ENCODE measurements at places on chromosomes 12 and 14.

DNA sequence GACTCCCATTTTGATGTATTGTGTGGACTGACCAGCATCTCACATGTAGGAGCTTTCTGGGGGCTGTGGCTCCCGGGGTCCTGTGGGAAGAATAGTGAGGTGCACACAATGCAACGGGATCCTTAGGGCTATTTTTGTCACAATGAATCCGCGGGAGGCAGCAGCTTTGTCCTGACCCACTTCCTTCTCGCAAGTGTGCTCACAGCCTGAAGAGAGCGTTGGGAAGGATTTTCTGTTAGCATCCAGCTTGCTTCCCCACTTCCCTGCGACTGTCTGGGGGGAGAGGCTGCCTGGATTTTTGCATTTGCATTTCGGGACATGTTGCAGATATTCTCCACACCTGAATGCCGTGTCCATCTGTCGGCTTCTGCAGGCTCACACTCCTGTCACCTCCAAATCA lies 31.9 kb downstream of the FZD10 start:
- no peaks in the 10 kb centered on the region for H3K27me3 ChIP-seq
- no peak overlapping the region for H3K27ac ChIP-seq
- H3K36me3 ChIP-seq: no peaks in the 10 kb centered on the region

GRCh38 chr12:132834181-132834711 lies 5.6 kb upstream of the GOLGA3 start:
- H3K36me3 ChIP-seq: peaks cover 3% of the 10 kb centered on the region
- peaks cover 38% of the 10 kb centered on the region for H3K4me1 ChIP-seq
- peak overlapping the region; percentile 57 for H3K4me3 ChIP-seq

DNA sequence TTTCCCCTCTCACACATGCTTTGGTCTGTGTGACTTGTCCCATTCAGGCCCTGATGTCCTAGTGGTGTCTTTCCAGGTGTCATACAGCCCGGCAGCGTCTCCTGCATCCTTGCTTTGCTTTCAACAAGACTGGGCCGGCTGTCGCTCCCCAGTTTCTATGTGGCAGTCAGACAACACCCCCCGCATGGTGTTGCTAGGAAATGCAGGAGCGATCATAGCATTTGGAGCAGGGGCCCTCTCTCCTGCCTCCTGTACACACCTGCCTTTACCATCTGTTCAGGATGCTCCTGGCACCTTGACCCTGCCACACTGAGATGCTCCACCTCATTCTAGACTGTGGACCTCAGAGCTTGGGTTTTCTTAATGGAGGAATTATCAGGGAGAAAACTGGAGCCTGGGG lies 29.5 kb downstream of the CACNA1C start:
- H3K4me3 ChIP-seq: no peak overlapping the region
- no peak overlapping the region for H3K27ac ChIP-seq
- no peaks in the 10 kb centered on the region for H3K36me3 ChIP-seq
- no peaks in the 10 kb centered on the region for H3K27me3 ChIP-seq
- DNase-seq: no peak

DNA sequence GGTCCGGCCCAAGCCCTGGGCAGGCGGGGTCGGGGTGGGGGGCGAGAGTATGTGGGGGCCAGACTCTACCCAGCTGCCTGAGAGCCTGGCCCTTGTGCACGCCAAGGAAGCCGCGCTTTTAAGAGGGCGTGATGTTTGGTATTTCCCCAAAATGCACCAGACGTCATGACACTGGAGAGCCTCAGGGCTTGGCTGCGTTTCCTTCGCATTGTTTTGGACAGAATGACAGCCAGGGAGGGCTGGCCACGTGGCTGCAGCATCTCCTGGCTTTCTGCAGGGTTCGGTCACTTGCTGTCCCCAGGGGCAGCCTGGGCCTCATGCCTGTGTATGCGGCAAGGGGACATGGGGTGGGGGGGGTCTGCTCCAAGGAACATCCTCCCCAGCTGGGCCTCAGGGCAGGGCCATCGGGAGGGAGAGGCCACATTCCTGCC lies 16.1 kb upstream of the NUDT14 start:
- DNase-seq: no peak
- H3K36me3 ChIP-seq: no peaks in the 10 kb centered on the region
- H3K4me1 ChIP-seq: peaks cover 28% of the 10 kb centered on the region
- H3K27me3 ChIP-seq: peaks cover 39% of the 10 kb centered on the region
- no peak overlapping the region for H3K27ac ChIP-seq

GRCh38 chr14:61503167-61503801 lies 181.9 kb downstream of the PRKCH start:
- peak overlapping the region; percentile 99 for H3K4me3 ChIP-seq
- no peaks in the 10 kb centered on the region for H3K27me3 ChIP-seq
- DNase-seq: peak; percentile 83
- H3K36me3 ChIP-seq: peaks cover 40% of the 10 kb centered on the region
- H3K27ac ChIP-seq: peak overlapping the region; percentile 97
- H3K4me1 ChIP-seq: peaks cover 100% of the 10 kb centered on the region

- DNase-seq: peak; percentile 7
- peak overlapping the region; percentile 100 for H3K4me3 ChIP-seq
- H3K27me3 ChIP-seq: no peaks in the 10 kb centered on the region
- peak overlapping the region; percentile 100 for H3K27ac ChIP-seq
- peaks cover 10% of the 10 kb centered on the region for H3K36me3 ChIP-seq
Observed at GRCh38 chr12:71840231-71840847, 780 bp downstream of the TBC1D15 start.

GRCh38 chr12:1529862-1530591 lies 64.4 kb downstream of the FBXL14 start:
- H3K4me3 ChIP-seq: peak overlapping the region; percentile 88
- DNase-seq: peak; percentile 9
- peaks cover 42% of the 10 kb centered on the region for H3K4me1 ChIP-seq
- H3K27ac ChIP-seq: no peak overlapping the region
- no peaks in the 10 kb centered on the region for H3K36me3 ChIP-seq

DNA sequence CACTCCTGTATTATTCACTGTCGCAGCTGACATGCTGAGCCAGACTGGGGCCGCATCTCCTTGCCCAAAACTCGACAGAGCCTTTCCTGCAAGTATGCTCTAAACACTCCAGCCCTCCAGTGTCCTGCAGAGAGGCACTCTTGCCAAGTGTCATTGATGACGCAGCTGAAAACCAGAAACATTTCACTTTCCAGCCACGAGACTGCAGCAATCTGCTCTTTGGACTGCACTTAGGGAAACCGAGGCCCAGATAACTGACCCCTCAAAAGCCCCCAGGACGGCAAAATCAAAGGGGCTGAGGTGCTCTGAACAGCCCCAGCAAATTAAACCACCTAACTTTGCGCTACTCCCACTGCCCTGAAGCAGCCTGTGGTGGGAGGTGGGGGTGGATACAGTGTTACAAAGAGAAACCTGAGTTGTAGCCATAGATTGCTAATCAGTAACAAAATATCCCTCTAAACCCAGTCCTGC lies 2.6 kb downstream of the CCDC85C start:
- no peak overlapping the region for H3K27ac ChIP-seq
- H3K4me3 ChIP-seq: peak overlapping the region; percentile 74
- no peaks in the 10 kb centered on the region for H3K36me3 ChIP-seq
- no peak for DNase-seq
- H3K4me1 ChIP-seq: peaks cover 26% of the 10 kb centered on the region

DNA sequence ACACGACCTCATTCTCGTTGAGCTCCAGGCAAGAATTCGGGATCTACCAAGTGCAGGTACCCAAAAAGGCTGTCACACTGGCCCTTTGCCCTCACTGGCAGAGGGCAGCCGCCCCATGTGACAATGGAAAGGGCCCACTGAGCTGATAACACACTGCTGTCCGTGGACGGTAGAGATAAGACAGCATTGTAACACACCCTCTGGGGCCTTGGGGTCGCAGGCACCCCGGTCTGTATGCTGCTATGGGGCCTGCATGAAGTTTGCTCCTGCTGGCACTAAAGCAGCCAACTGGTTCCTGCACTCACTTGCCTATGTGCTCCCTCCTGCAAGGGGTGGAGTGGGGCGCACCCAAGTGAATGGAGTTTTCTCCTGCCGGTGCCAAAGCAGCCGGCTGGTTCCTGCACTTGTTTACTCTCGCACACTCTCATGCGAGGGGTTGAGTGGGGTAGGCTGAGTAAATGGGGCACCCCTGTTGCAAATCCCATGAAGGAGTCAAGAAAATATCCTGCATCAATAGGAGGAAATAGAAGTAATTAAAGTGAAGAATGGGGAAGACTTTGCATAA lies 477.9 kb downstream of the ATP23 start:
- no peaks in the 10 kb centered on the region for H3K36me3 ChIP-seq
- H3K4me3 ChIP-seq: no peak overlapping the region
- peaks cover 10% of the 10 kb centered on the region for H3K4me1 ChIP-seq
- H3K27me3 ChIP-seq: peaks cover 37% of the 10 kb centered on the region
- no peak overlapping the region for H3K27ac ChIP-seq

- DNase-seq: peak; percentile 3
- no peaks in the 10 kb centered on the region for H3K27me3 ChIP-seq
- H3K27ac ChIP-seq: peak overlapping the region; percentile 33
- peak overlapping the region; percentile 20 for H3K4me3 ChIP-seq
Observed at GRCh38 chr12:39372929-39373328, 70.0 kb downstream of the KIF21A start.

- DNase-seq: no peak
- no peak overlapping the region for H3K4me3 ChIP-seq
Observed at GRCh38 chr12:57732726-57733593, 5.6 kb downstream of the AGAP2 start.

GRCh38 chr14:49545716-49546115 lies 40.5 kb downstream of the RPS29 start:
- H3K4me1 ChIP-seq: no peaks in the 10 kb centered on the region
- no peak overlapping the region for H3K27ac ChIP-seq
- H3K4me3 ChIP-seq: no peak overlapping the region
- no peaks in the 10 kb centered on the region for H3K27me3 ChIP-seq

DNA sequence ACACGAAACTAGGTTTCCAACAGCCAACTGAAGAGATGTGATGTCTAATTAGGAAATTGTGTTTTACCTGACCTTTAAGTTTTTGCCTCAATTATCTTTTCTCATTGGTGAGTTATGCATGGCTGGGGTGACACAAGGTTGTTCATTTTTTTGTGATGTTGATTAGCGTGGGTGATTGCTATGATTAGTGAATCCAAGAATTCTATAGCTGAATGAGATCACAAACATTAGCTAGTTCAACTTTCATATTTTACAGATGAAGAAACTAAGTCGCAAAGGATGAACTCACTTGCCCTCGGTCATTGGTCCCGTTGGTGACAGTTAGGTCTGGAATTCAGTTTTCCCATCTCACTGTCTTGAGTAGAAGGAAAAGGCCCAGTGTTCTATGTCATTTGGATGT lies 32.6 kb upstream of the LMNTD1 start:
- H3K4me3 ChIP-seq: no peak overlapping the region
- peaks cover 39% of the 10 kb centered on the region for H3K4me1 ChIP-seq
- H3K27ac ChIP-seq: no peak overlapping the region

- peak; percentile 53 for DNase-seq
- H3K27ac ChIP-seq: peak overlapping the region; percentile 90
- H3K27me3 ChIP-seq: no peaks in the 10 kb centered on the region
- H3K4me1 ChIP-seq: peaks cover 99% of the 10 kb centered on the region
- H3K36me3 ChIP-seq: peaks cover 26% of the 10 kb centered on the region
Observed at GRCh38 chr14:61477712-61478462, 156.5 kb downstream of the PRKCH start.

DNA sequence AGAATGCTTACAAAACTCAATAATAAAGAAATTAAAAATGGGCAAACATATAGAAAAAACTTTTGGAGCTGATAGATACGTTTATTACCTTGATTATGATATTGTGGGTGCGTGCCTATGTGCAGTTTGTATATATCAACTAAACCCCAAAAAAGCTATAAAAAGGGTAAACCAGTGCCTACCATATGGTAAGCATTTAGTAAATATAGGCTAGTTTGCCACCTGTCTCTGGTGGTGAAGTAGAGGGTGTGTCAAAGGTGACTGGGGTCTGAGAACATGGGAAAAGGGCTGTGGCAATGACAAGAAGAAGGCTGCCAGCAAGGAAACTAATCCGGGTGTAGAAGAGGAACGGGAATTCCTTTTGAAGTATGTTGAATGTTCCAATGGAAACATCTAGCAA lies 18.3 kb downstream of the GALNT8 start:
- peaks cover 28% of the 10 kb centered on the region for H3K27me3 ChIP-seq
- no peaks in the 10 kb centered on the region for H3K36me3 ChIP-seq
- DNase-seq: no peak
- H3K4me1 ChIP-seq: no peaks in the 10 kb centered on the region

DNA sequence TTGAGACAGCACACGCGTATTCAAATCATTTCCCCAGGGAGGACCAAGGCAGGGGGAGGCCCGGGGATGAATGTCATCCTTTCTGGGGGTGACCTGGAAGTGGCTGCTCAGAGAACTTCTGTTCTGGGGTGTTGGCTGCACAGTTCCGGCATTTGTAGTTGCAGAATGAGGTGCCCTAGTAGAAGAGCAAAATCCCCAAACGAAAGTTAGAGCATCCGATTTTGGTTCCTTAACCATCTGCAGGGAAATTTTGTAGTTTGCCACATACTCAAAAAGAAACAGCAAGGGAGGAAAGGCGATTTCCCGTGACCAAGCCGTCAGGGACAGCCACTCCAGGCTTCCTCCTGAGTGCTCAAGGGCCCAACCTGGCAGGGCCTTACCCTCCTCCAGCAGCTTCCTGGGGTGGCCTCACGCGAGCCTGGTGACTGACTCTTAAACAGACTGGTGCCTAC lies 13.0 kb upstream of the TRAF3 start:
- no peak overlapping the region for H3K4me3 ChIP-seq
- peaks cover 15% of the 10 kb centered on the region for H3K4me1 ChIP-seq
- H3K27ac ChIP-seq: no peak overlapping the region

DNA sequence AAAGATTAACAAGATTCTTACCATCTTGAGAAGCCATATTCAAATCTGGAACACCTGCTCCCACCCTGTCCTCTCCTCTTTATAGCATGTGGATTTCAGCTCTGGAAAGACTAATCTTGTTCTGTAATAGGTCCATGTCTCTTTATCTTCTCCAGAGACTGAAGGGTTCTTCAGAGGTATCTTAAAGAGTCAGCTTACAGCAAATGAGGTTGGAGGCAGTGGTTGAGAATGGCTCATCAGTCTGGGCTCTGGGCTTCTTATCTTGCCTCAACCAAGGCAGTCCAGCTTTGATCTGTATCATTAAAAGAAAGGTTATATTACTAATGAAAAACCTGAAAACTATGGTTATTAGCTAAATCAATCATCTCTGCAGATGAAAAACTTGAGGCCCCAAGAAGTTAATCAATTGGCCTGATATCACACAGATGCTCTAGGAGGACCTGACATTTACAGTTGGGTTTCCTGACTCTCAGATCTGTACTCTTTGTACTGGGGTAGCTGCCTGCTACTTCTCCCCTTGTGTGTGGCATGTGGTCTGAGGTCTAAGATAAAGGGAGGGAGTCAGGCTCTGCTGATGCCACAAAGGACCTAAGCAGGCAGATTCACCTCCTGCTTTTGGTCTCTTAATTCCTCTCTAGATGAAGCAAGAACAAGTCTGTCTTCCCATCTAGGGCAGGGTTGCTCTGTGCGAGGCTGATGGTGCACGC lies 1.7 kb upstream of the AKAP6 start:
- no peaks in the 10 kb centered on the region for H3K36me3 ChIP-seq
- no peak overlapping the region for H3K27ac ChIP-seq
- no peaks in the 10 kb centered on the region for H3K27me3 ChIP-seq
- peak; percentile 10 for DNase-seq

GRCh38 chr14:75138492-75138891 lies 11.6 kb upstream of the NEK9 start:
- peaks cover 33% of the 10 kb centered on the region for H3K4me1 ChIP-seq
- peaks cover 10% of the 10 kb centered on the region for H3K36me3 ChIP-seq
- H3K27ac ChIP-seq: peak overlapping the region; percentile 78
- no peaks in the 10 kb centered on the region for H3K27me3 ChIP-seq

GRCh38 chr12:83920821-83921547 lies 991.6 kb downstream of the SLC6A15 start:
- no peaks in the 10 kb centered on the region for H3K36me3 ChIP-seq
- DNase-seq: no peak
- H3K4me1 ChIP-seq: no peaks in the 10 kb centered on the region
- no peak overlapping the region for H3K27ac ChIP-seq

GRCh38 chr12:97597031-97597751 lies 134.6 kb downstream of the RMST start:
- H3K27me3 ChIP-seq: no peaks in the 10 kb centered on the region
- no peak for DNase-seq
- no peak overlapping the region for H3K27ac ChIP-seq
- no peaks in the 10 kb centered on the region for H3K4me1 ChIP-seq
